ENCODE measurements at places on chromosomes 4 and X. TPM values are rescaled to one million over a fixed set of nuclear protein-coding genes. Genes with fewer than 3 reads are reported as not detected.

DNA sequence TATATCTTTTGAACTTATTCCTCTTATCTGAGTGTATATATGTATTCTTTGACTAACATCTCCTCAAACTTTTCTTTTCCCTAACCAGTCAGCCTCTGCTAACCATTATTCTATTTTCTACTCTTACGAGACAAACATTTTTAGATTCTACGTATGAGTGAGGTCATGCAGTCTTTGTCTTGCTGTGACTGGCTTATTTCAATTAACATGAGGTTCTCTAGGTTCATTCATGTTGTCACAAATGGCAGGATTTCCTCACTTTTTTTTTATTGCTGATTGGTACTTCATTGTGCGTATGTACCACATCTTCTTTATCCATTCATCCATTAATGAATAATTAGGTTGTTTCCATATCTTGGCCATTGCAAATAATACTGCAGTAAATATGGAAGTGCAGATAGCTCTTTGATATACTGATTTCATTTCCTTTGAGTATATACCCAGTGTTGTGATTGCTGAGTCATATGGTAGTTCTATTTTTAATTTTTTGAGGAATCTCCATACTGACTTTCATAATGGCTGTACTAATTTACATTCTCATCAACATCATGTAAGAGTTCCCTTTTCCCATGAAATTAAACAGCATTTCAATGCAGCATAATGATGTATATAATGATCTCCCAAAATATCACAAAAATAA is 80.1 kb downstream of the HS3ST1 start:
- no peak for DNase-seq

GRCh38 chr4:93495346-93495745 is 333.2 kb upstream of the ATOH1 start:
- no peak for DNase-seq

- DNase-seq: no peak
These were observed 60.2 kb downstream of the SLIT2 start for GRCh38 chr4:20311856-20312255.

Gene GRID2
- total RNA-seq: 0.16 TPM

Gene KLHL8
- total RNA-seq: 6.9 TPM

Gene RNF175
- 5.3 TPM for total RNA-seq

Gene SOX3
- total RNA-seq: not detected

Gene EOLA1
- 14.4 TPM for total RNA-seq

Gene FOXR2
- total RNA-seq: not detected

Gene NDNF
- total RNA-seq: 0.51 TPM
